ENCODE measurements at places on chromosomes 3 and 15.

- no peak for DNase-seq
These were observed 24.2 kb upstream of the ERICH6 start for GRCh38 chr3:150727653-150728502.

DNA sequence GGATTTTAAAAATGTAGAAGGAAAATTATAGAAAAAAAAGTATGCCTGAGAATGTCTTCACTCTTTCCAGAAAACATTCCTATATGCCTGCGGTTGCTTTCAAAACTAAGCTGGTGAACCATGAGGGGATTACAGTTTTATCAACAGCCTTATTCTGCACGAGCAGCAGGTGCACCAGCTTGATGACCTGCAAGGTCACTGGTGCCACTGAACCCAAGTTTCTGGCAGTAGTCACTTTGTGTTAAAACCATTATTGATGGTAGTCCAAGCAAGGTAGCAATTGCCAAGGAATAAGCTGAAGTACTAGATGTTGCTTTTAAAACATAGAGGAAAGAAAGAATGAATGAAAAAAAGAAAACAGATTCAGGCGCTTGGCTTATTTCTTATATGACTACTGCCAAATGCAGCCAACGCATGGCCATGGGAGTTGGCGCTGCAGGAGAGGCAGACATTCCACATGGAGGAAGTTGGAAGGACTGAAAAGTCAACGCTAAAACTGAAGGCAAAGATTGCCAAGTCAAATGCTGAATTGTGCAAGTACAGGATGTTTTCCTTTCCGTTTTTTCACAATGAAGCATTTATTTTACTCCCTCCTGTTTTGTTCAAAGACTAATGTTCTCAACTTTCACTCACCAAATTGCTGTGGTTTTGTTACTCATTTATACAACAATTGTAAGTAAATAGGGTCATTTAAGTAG is 601.4 kb downstream of the CADM2 start:
- no peak for DNase-seq

- no peak for DNase-seq
These were observed 6.4 kb downstream of the ASTE1 start for GRCh38 chr3:131020122-131020693.

GRCh38 chr15:38536201-38536676 is 28.4 kb downstream of the RASGRP1 start:
- no peak for DNase-seq

DNA sequence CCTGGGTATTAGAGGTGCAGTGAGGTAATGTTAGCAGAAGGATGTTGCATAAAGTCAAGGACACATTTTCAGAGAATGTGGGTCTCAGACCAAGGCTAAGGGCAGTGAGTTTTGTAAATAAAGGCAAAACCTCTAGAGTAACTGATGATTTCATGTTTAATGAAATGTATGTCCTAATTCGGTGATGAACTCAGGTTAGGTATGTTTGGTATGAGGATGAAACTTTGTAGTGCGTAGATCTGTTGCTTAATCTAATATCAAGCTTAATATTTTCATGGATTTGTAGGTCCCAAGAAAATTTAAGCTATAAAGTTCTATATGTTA is 3.6 kb downstream of the USP50 start:
- no peak for DNase-seq

- DNase-seq = no peak
These were observed 351.0 kb downstream of the IGSF11 start for GRCh38 chr3:118683636-118684035.

DNA sequence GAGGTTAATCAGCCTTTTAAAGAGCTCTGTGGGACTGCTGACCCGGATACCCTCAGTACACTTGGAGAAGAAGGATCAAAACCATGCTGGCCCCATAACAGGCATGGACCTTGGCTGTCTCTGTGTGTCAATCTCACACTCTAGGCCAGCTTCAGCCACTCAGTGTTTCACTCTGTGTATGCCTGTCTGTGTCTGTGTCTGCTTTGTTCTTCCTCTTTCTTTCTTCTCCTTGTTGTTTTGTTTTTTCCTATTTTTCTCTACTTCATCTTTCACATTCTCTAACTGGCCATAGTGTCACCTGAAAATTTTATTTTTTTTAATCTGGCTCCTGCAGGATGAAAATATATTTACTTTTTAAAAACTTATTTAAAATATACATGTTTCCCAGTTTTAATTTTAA is 51.1 kb downstream of the SERP1 start:
- no peak for DNase-seq

GRCh38 chr3:45972534-45973402 is 22.9 kb downstream of the FYCO1 start:
- no peak for DNase-seq

DNA sequence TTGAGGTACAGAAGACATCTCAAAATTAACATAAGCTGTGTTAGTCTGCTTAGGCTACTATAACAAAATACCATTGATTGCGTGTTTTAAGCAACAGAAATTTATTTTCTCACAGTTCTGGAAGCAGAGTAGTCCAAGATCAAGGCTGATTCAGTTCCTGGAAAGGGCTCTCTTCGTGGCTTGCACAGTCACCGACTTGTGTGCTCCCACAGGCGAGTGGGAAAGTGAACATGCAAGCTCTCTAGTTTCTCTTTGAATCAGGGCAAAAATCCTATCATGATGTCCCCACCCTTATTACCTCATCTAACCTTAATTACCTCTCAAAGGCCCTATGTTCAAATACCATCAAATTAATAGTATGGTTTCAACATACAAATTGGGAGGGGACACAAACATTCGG is 505.9 kb downstream of the ZIC1 start:
- DNase-seq = no peak

DNA sequence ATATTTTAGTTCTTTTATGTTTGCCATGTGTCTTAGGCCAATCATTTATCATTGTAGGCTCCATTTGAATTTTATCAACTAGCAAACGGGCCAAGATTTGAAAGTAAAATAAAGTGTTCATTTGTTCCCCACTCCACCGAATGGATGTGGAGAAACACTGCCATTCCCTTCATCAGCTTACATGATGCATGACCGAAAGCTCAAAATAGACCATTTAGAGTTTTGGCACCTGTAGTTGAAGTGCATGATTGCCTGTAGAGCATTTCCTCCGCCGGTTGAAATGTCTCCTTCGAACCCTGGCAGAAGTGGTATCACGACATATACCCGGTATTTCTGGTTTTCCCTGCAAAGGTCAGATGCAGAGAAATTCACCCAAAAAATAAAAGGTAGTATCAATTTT is 165.6 kb downstream of the PLD1 start:
- no peak for DNase-seq

DNA sequence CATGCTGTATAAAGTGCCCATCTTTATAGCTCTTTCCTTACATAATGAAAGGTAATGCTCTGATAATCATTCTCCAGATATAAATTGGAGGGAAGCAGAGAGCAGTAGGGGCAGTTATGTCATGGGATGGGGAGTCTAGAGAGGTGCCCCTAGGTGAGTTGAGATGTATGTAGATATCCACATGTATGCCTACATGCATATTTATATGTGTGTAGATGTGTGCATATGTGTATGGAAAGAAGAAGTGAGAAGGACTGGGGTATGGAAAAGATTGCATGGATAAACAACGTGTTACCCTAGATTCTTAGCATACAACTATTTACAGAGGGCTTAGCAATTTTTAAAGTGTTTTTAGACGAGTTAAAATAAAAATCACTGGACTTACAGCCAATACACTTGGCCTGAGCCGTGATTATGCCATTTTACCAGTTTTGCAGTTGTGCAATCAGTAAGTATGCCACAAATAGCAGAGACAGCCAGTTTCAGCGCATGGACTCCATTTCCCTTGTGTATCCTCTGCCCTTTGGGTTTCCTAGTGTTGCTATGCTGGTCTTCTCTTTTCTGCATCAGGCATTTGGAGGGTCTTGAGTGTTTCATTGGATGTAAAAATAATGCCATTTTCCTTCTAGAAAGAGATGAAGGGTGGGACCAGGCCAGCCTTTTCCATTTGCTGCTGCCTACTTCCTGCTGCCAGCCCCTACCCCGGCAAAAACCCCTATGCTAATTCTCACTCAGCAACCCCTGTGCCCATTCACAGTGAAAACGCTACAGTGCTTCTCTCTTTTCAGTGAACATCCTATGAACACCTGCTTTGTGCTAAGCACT is 199.4 kb upstream of the NR2E3 start:
- no peak for DNase-seq

DNA sequence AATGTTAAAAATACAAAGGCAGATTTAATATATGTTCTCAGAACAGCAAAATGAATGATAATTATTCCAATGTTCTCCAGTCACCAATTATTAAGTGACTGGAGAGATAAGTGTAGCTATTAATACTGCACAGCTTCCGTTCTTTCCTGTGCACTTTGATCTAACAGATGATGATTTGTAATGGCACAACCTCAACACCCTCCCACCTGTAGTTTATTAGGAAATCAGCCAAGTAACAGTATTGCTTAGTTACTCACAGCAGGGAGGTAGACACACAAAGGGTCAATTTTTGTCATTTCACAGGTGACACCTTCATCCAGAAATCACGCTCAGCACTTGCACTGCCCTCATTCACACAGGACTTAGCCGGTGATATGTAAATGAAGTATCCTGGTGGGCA is 688.1 kb downstream of the EPHA3 start:
- no peak for DNase-seq

- no peak for DNase-seq
These were observed 155.9 kb upstream of the TBL1XR1 start for GRCh38 chr3:177353140-177353539.

DNA sequence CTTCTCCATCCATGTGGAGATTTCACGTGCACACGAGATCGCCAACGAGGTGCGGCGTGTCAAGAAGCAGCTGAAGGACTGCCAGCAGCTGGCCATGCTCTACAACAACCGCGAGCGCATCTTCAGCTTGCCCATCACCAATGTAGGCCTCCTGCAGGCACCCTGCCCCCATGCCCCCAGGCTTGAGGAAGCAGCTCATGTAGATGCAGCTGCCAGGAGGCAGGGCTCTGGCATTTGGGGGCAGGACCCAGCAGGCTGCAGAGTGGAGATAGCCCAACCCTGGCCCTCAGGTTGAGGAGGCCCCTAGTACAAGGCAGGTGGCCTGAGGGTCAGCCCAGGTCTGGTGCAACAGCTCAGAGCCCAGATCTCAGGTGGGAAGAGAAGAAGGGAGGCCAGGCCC is 36.4 kb downstream of the DNAH1 start:
- DNase-seq = no peak

GRCh38 chr15:48966595-48967301 is 3.0 kb upstream of the SHC4 start:
- DNase-seq = no peak

DNA sequence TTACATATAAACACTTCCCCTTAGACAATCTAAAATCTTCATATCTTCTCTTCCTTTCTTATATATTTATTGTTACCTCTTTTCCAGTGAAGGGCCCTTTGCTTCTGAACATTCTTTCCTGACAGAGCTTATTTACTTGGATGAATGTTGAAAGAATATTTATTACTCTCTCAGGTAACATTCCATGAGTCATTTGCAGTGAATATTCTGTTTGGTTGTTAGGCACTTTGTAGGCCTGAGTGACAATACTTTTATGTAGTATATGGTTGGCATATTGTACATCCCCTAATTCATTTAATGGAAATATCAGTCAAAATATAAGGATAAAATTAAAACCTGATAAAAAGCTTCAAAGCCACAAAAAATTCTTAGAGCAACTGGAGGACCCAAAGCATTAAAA is 260.9 kb upstream of the KCNMB2 start:
- no peak for DNase-seq

- no peak for DNase-seq
These were observed 646 bp downstream of the IQCB1 start for GRCh38 chr3:121834157-121834670.

- no peak for DNase-seq
These were observed 210.9 kb upstream of the KCNMB2 start for GRCh38 chr3:178325330-178325729.

GRCh38 chr3:126322181-126322967 is 34.8 kb downstream of the KLF15 start:
- DNase-seq = no peak

DNA sequence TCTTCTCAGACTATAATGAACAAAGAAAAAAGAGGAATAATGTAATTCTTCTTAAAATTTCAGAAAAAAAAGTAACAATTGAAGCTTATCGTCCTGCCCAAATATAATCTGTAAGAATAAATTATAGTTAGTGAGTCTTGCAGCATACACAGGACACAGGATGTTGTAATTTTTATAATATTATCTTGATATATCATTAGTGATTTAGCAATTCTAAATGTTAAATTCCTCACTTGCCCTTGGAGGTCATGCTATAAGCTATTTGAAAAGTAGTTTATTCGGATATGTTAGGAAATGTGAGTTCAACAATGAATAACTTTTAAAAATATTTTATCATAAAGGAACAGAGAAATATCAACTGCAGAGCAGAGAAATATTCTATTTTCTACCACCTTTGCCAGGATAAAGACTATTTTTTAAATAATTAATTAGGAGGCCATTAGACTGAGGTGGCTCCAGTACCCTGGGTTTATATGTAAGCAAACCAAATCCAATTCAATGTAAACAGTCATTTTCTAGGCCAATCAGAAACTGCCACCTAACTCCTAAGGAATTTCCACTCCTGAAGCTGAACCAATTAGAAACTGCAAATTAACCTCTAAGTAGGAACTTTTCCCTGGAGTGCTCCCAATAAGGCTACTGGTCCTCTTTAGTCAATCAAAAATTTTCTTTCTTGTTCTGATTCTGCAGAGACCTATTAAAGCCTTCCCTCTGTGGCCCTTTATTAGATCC is 1109.3 kb downstream of the ROBO2 start:
- DNase-seq = no peak

GRCh38 chr3:48187579-48188265 is 495 bp downstream of the CDC25A start:
- DNase-seq = peak; percentile 52

- DNase-seq = no peak
These were observed 34.0 kb upstream of the ITGA11 start for GRCh38 chr15:68465861-68466560.

DNA sequence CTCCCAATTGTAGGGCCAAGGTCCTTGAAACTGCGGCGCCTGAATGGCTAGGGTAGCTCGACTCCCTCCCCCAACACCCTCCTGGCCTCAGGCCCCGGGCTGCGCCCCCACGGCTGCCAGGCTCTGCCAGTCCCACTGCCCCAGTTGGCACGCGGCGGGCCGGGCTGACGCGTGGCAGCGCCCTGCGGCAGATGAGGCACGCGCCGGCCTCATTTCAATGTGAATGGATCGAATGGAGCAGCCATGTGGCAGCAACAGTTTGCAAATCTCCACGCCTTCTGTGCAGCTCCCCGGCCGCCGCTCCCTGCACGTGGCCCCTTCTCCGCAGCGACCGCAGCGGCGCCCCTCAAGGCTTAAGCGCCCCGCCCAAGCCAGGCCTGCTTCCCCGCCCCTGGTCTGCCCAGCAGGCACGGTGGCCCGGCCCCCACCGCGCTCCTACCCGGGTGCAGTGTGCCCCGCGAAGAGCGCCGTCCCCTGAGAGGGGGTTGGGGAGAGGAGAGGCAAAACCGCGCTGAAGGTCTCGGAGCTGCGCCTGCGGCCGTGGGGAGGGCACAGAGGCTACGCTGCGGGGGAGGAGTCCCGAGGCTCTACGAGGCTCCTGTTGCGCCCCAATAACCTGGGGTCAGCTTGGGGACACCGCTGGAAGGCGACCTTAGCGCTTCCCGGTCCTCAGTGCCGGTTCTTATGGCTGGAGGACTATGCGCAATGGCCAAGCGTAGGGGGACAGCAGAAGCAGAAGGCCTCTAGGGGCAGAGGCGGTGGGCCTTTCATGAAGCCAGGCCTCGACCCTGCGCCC is 3.1 kb upstream of the DLL4 start:
- no peak for DNase-seq

- no peak for DNase-seq
These were observed 7.9 kb downstream of the CCDC71 start for GRCh38 chr3:49158103-49158709.

Data from NCI-H1092 (cell line).